ENCODE measurements at places on chromosomes 3 and 15. TPM values are rescaled to one million over a fixed set of nuclear protein-coding genes. Genes with fewer than 3 reads are reported as not detected.

FLNB gene
- total RNA-seq, result 614 TPM

RTP3 gene
- not detected for total RNA-seq

RSRC1 gene
- 21.5 TPM for total RNA-seq

LMOD3 gene
- total RNA-seq, result not detected

TUBGCP4 gene
- total RNA-seq, result 24.1 TPM

Data from tracheal epithelial cell (primary cell).